ENCODE measurements at places on chromosomes 3 and 15.

GRCh38 chr3:175434561-175434960 is 575.4 kb downstream of the NAALADL2 start:
- H3K27me3 ChIP-seq = no peaks in the 10 kb centered on the region
- no peak overlapping the region for H3K27ac ChIP-seq
- no peak for DNase-seq
- H3K4me1 ChIP-seq = no peaks in the 10 kb centered on the region
- H3K36me3 ChIP-seq = no peaks in the 10 kb centered on the region

- H3K4me3 ChIP-seq = no peak overlapping the region
- no peaks in the 10 kb centered on the region for H3K36me3 ChIP-seq
- H3K4me1 ChIP-seq = peaks cover 9% of the 10 kb centered on the region
- no peak overlapping the region for H3K27ac ChIP-seq
- H3K27me3 ChIP-seq = no peaks in the 10 kb centered on the region
Measured at GRCh38 chr3:23953523-23953922, 8.4 kb downstream of the NR1D2 start.

DNA sequence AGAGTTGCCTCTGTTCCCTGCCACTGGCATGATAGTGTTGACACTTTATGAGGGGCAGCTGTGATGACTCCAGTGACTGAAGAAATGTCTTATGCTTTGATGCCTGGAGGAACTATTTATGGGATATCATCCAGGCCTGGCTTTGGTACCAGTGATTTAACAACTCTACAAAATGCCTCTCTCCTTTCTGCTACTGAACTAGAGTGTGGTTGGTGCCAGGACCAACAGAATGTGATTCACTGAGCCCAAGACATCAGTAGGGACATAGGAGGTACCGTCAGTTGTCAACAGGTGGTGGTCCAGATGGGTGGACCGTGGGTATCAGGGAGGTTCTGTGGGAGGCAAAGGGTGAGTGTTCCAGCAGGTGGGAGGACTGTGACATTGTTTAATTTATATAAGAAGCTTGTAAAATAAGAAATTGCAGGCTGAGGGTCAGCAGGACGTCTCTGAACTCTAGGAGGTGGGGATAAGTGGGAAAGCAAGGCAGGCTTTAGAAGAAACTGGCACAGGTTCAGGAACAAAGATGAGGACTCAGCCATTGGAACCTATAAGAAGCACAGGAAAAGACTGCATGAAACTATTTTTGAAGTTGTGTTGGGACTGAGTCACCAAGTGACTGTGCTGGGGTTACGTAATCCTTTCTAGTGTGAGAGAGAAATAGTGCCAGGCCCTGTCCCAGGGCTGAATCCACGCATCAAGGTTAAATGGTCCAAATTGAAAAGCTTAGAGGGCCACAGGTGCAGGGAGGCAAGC is 28.5 kb upstream of the SLC7A14 start:
- DNase-seq = no peak
- no peaks in the 10 kb centered on the region for H3K27me3 ChIP-seq
- no peaks in the 10 kb centered on the region for H3K4me1 ChIP-seq
- H3K27ac ChIP-seq = no peak overlapping the region
- no peaks in the 10 kb centered on the region for H3K36me3 ChIP-seq
- no peak overlapping the region for H3K4me3 ChIP-seq

DNA sequence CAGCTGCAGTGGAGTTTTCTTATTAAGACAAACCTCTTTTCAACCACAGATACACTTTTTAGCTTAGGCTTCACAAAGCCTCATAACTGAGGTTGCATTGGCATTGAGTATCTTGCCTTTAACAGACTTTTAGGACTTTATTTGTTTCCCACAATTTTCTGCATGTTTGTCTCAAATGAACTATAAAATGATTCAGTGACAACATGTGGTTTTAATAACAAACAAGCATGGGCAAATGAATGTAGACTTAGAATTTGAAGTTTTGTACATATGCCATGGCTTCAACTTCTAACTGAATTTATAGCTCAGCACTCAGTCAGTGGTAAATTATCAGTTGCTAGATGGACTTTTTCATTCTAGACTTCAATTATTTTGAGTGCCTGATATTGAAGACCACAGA is 101.6 kb downstream of the SLC25A26 start:
- H3K27ac ChIP-seq = no peak overlapping the region
- H3K4me3 ChIP-seq = no peak overlapping the region
- H3K27me3 ChIP-seq = no peaks in the 10 kb centered on the region
- H3K4me1 ChIP-seq = peaks cover 4% of the 10 kb centered on the region
- DNase-seq = no peak

DNA sequence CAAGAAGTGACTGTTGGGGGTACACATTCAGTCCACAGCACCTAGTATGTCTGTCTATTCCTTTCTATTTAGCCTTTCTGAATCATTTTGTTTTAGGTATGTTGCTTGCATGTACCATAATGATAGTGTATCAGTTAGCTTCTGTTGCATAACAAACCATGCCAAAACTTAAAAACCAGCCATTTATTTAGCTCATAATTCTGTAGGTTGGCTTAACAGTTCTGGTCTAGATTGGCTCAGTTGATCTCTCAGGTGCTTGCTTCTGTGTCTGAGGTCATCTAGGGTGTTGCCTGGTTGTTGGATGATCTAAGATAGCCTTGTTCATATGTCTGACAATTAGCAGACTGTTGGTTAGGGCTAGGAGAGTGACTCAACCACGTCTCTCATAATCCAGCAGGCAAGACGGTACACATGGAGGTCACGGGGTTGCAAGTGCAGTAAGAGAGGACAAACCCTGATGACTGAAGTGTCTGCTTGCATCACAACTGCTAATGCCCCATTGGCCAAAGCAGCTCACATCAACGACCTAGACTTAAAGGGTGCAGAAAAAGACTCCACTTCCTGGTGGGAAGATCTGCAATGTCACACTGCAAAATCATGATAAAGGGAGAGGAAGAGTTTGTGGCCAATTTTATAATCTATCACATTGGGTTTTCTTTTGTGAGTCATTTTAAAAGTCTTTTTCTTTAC is 6.8 kb upstream of the PDCD6IP start:
- H3K27ac ChIP-seq = peak overlapping the region; percentile 57
- no peaks in the 10 kb centered on the region for H3K36me3 ChIP-seq
- H3K4me3 ChIP-seq = no peak overlapping the region
- DNase-seq = no peak
- H3K27me3 ChIP-seq = no peaks in the 10 kb centered on the region

DNA sequence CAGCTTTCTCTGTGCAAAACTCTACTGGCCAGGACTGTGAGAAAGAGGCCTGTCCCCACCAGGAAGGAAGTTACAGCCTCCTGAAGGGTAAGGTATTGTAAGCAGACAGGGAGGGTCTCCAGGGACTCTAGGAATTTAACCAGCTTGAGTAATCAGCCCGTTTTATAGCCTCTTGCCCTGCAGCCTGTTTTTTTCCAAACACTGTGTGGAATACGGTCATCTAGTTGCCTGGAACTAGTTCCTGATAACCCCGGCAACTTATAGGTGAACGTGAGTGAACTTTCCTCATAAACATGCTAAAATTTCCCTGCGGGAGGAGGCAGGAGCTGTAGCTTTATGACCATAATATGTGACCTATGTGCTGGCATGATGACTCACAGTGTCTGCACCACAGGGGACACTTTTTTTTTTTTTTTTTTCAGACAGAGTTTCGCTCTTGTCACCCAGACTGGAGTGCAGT is 60.1 kb upstream of the DAZL start:
- no peak for DNase-seq
- no peaks in the 10 kb centered on the region for H3K36me3 ChIP-seq
- H3K4me3 ChIP-seq = no peak overlapping the region

GRCh38 chr3:65128346-65128745 is 440.5 kb upstream of the ADAMTS9 start:
- H3K4me1 ChIP-seq = no peaks in the 10 kb centered on the region
- DNase-seq = no peak
- no peaks in the 10 kb centered on the region for H3K36me3 ChIP-seq
- H3K27me3 ChIP-seq = no peaks in the 10 kb centered on the region
- no peak overlapping the region for H3K27ac ChIP-seq

GRCh38 chr3:17645074-17645698 is 97.2 kb downstream of the TBC1D5 start:
- no peak for DNase-seq
- H3K4me1 ChIP-seq = no peaks in the 10 kb centered on the region
- H3K27me3 ChIP-seq = no peaks in the 10 kb centered on the region
- H3K4me3 ChIP-seq = no peak overlapping the region
- H3K27ac ChIP-seq = no peak overlapping the region

GRCh38 chr3:127488141-127488672 is 102.3 kb downstream of the TPRA1 start:
- no peaks in the 10 kb centered on the region for H3K4me1 ChIP-seq
- H3K4me3 ChIP-seq = no peak overlapping the region
- H3K36me3 ChIP-seq = no peaks in the 10 kb centered on the region
- H3K27me3 ChIP-seq = peaks cover 33% of the 10 kb centered on the region
- H3K27ac ChIP-seq = no peak overlapping the region
- DNase-seq = no peak

GRCh38 chr3:10992017-10992942 is at the start of gene SLC6A1:
Gene SLC6A1, plus strand, starts transcription at chr3:10992748. Its CDS starts 24,464 bp downstream, at chr3:11017212.
- H3K4me3 ChIP-seq = peak within 1 kb of the TSS; percentile 60
- H3K4me1 ChIP-seq = peaks cover 11% of the 10 kb centered on the region
- no peak within 1 kb of the TSS for H3K27ac ChIP-seq
- no peaks in the 10 kb centered on the region for H3K36me3 ChIP-seq
- DNase-seq = no peak

DNA sequence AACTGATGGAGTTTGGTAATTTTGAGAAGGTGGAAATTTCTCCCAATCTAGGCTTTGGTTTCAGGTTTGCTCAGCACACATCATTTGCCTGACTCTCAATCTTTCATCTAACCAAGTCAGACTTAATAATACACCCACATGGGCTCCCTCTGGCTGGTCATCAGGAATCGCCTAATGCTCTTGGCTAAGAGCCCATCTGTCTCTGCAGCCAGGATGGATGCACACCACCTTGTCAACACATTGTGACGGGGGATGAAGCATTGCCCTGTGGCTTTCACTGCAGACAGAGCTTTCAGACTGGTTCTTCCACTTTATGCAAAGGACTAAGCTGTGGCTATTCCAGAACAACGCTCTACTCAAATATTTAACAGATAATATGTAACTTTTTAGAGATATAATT is 3.0 kb upstream of the HDGFL3 start:
- no peaks in the 10 kb centered on the region for H3K27me3 ChIP-seq
- DNase-seq = no peak
- peaks cover 8% of the 10 kb centered on the region for H3K4me1 ChIP-seq
- H3K36me3 ChIP-seq = no peaks in the 10 kb centered on the region
- no peak overlapping the region for H3K4me3 ChIP-seq

- H3K4me1 ChIP-seq = no peaks in the 10 kb centered on the region
- no peak overlapping the region for H3K4me3 ChIP-seq
- peaks cover 26% of the 10 kb centered on the region for H3K36me3 ChIP-seq
- no peak overlapping the region for H3K27ac ChIP-seq
- H3K27me3 ChIP-seq = no peaks in the 10 kb centered on the region
- DNase-seq = no peak
Measured at GRCh38 chr15:34188711-34189110, 21.2 kb downstream of the KATNBL1 start.

- H3K4me1 ChIP-seq = no peaks in the 10 kb centered on the region
- no peak for DNase-seq
- no peaks in the 10 kb centered on the region for H3K27me3 ChIP-seq
- no peak overlapping the region for H3K27ac ChIP-seq
- H3K36me3 ChIP-seq = no peaks in the 10 kb centered on the region
Measured at GRCh38 chr15:21268436-21268940, 171.8 kb downstream of the POTEB3 start.

GRCh38 chr15:39623529-39623931 is 42.7 kb downstream of the THBS1 start:
- peaks cover 38% of the 10 kb centered on the region for H3K4me1 ChIP-seq
- H3K36me3 ChIP-seq = no peaks in the 10 kb centered on the region
- no peak for DNase-seq
- no peak overlapping the region for H3K4me3 ChIP-seq
- H3K27me3 ChIP-seq = no peaks in the 10 kb centered on the region

DNA sequence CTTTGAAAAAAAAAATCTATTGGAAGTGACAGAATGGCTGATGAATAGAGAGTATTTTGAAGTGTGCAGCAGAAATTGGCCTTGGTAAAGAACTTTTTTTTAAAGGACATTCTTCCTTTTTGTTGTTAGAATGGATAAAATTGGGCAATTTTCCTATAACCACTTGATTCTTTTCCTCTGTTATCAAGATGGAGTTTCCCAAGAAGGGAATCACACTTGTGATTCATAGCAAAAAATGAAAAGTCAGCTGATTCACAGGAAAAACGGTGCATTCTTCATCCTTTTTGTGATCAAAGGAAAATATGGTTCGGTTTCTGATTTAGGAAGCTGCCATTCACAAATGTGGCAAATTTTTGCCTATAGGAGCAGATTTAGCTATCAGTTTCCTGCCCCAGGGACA is 486.8 kb downstream of the GBE1 start:
- H3K4me1 ChIP-seq = no peaks in the 10 kb centered on the region
- no peaks in the 10 kb centered on the region for H3K27me3 ChIP-seq
- no peak overlapping the region for H3K27ac ChIP-seq
- DNase-seq = no peak
- no peaks in the 10 kb centered on the region for H3K36me3 ChIP-seq

DNA sequence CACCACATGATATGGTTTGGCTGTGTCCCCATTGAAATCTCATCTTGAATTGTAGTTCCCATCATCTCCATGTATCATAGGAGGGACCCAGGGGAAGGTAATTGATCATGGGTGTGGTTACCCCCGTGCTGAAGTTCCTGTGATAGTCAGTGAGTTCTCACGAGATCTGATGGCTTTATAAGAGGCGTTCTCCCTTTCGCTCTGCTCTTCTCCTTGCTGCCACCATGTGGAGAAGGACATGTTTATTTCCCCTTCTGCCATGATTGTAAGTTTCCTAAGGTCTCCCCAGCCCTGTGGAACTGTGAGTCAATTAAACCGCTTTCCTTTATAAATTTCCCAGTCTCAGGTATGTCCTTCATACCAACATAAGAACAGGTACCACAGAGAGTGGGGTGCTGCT is 21.9 kb downstream of the OSTN start:
- no peak overlapping the region for H3K27ac ChIP-seq
- H3K4me3 ChIP-seq = no peak overlapping the region
- H3K36me3 ChIP-seq = no peaks in the 10 kb centered on the region
- peaks cover 4% of the 10 kb centered on the region for H3K27me3 ChIP-seq

DNA sequence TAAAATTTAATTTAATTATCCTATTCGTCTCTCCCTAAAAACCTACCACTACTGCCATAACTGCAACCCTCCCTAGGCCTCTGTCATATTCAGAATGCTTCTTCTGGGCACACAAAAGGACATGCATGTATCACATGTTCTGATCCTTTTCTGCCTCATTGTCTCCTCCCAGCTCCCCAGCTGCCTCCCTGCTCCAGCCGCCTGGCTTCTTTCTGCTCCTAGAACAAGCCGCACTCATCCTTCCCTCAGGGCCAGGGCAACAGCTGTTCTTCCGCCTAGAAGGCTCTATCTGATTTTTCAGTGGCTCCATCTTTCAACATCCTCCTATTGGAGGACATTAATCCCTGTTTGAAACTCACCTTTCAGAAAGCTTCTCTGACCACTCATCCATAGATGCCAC is 38.6 kb downstream of the TMED3 start:
- no peaks in the 10 kb centered on the region for H3K27me3 ChIP-seq
- H3K27ac ChIP-seq = no peak overlapping the region
- DNase-seq = no peak
- H3K4me3 ChIP-seq = no peak overlapping the region

GRCh38 chr15:67735896-67736295 is 89.4 kb upstream of the SKOR1 start:
- H3K27me3 ChIP-seq = no peaks in the 10 kb centered on the region
- peaks cover 6% of the 10 kb centered on the region for H3K4me1 ChIP-seq
- no peak for DNase-seq
- H3K4me3 ChIP-seq = no peak overlapping the region
- no peak overlapping the region for H3K27ac ChIP-seq
